ENCODE measurements at places on chromosomes 2 and 18.

DNA sequence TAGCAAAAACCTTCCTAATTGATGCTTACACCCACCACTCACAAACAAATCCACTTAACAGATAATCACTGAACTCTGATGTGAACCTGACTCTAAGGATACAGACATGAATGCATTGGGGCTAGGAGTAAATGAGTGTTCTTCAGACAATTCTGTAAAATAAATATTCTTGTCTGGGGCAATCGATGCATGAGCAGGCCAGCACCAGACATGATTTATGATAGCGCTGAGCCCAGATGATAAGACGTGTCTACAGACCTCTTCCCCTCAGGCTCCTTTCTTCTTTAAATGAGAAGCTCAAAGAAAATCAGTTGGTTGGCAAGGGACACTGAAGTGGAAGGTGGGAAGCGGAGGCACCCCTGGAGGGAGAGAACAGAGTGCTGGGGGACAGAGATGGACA lies 27.3 kb upstream of the BIN1 start:
- DNase-seq = no peak

DNA sequence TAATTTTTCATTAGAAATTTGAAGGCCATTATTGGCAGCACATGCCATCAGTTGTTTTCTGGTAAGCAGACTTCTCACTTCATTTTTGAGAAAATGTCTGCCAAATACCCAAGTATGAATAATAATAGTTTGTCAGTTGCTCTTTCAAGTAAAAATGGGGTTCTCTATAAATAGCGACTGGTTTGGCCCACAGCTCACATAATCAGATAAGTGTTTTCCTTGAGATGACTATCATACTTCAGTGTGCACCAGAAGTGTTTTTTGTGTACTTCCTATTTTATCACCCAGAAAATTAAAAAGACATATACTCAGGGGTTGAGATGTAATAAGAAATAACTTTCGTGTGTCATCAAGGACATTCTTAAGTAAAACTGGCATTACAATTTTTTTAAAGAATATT lies 147.1 kb downstream of the PHLPP1 start:
- no peak for DNase-seq

DNA sequence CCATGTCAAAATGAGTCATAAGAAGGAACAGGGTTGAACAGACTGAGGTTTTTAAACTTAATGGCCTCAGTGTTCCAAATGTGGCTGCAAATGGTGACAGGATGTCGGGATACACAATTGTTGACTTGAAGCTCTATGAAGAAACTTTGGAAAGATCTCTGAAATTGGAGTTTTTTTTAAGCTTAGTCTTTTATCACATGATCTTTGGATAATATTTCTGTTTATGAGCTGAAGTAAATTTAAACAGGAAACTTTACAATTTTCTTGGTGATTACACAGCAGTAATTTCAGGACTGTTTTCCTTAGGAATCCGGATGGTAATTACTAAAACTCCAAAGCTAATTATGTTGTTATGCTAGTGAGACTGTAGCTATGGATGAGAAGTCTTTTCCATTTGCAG lies 199.1 kb upstream of the NRXN1 start:
- DNase-seq = no peak

DNA sequence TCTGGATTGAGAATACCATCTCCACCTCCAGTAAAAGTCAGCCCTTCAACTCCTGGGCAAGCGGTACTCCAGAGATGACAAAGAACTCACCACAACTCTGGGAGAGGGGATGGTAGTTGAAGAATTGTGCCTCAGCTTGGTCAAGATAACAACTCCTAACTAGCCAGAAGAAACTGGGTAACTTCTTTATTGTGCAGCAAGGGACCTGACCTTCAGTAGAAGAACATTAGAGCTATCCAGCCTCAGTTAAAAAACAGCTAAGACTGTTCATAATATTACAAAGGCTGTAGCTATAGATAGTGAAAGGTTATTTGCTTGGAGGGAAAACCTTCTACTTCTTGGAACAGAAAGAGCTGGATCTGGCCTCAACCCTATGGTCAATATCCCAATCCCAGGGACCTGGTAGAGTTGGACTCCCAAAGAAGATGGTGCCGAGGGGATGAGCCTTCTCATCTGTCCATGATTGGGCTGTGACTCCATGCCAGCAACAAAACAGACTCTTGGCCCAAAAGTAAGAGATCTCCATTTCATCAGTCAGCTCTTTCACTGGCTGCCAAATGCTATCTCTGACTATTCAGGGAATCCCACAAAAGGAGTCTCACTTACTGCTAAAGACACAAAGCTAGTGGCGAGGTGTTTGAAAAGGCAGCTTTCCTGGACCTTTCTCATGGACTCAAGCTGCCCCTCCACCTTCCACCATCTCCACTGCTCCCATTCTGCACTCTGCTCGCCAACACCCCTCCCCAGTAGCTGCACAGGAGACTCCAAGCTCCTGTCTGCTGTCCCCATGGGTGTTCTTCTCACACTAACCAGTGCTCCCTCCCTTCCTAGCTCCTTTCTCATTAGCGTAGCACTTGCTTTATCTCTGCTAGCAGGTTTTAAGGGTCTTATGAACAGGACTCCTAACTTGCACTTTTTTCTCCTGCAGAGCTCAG lies 145.8 kb downstream of the CAPN13 start:
- DNase-seq = no peak

DNA sequence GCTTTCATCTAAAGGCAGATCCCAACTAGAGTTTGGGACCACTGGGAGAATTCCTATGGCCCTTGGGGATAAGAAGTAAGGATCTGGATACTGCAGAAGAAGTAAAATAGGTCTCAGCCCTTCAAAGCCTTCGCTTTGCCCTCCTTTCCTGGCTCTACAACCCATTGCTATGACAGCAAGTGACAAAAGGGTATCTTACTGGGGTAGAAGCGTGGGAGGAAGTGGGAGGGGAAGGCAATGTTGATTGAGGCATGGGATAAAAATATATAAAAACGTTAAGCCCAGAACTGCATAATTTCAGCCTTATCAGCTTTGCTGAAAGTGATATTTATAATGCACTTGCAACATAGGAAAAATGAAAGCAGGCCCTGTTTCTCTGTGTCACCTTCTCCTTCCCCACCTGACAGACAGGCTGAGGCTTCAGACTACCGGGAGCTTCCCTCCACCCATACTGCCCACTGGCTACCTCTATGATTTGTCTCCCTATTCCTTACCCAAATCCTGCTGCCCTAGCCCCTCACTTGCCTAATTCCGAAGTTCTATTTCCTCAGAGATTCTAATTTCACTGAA lies 14.9 kb upstream of the SOS1 start:
- no peak for DNase-seq

- DNase-seq = no peak
Observed at GRCh38 chr2:113124181-113124961, 3.0 kb upstream of the IL1RN start.
